ENCODE measurements at places on chromosomes 1 and 21.

- ATAC-seq: no peak
Measured at GRCh38 chr1:228401782-228402640, 4.6 kb downstream of the TRIM11 start.

- ATAC-seq: no peak
Measured at GRCh38 chr1:219220945-219221344, 47.3 kb downstream of the LYPLAL1 start.

GRCh38 chr21:46229133-46229922, 754 bp upstream of the LSS start:
- peak; percentile 51 for ATAC-seq

DNA sequence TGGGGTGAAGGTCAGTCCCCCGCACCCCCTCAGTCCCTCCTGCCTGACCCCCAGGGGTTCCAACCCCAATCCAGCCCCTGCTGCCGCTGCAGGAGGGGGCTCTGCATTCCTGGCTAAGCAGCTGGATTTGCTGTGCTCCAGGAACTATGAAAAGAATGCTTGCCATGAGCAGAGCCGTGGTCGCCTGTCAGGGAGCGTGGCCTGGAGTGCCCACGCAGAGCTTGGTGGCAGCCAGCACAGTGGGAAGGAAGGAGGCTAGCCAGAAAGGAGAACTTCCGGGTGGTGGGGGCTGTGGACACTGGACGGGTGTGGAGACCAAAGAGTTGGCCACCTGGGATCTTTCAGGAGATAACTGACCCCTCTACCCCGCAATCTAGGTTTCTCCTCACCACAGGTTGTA, 5.6 kb downstream of the COL8A2 start:
- no peak for ATAC-seq

GRCh38 chr1:171140956-171141687, 44.0 kb upstream of the FMO2 start:
- ATAC-seq: no peak

GRCh38 chr1:157369808-157370521, 182.3 kb downstream of the FCRL5 start:
- peak; percentile 82 for ATAC-seq

DNA sequence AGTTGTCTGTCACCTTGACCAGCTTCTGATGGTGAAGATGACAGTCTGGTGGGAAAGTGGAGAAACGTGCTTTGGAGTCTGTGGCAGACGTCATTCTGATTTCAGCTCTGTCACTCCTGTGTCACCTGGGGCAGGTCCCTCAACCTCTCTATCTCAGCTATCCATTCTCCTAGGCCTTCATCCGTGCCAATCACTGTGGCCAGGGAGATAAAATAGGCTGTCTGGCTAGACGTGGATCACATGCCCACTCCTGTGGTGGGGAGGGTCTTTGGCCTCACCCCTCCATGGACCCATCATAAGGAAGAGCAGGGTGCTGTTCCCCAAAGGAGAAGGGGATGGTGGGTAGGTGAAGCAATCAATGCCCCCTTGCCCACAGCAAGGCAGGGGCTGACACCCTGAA, 140.3 kb downstream of the ACTL8 start:
- no peak for ATAC-seq

- no peak for ATAC-seq
Measured at GRCh38 chr1:36884801-36885200, 149.5 kb downstream of the GRIK3 start.

- ATAC-seq: no peak
Measured at GRCh38 chr21:34913811-34914210, 135.3 kb downstream of the RUNX1 start.

- peak; percentile 52 for ATAC-seq
Measured at GRCh38 chr1:17683598-17683997, 71.5 kb upstream of the ACTL8 start.

DNA sequence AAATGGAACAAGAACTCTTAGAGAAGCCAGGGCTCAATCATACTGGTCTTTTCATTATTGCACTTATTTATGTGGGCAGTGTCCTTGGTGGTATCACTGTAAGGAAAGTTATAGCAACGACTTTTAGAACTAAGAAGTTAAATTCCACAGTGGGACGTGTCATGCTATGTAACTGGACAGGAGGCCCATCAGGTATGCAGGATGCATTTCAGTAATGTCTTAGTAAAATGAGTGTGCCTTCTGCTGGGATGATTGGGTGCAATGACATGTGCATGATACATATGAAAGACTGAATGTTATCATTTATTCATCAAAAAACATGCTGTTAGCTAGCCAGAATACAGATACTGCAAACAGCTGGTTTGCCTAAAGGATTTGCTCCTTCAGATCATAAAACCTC, 6.9 kb upstream of the ATP1B1 start:
- ATAC-seq: no peak

GRCh38 chr21:44829507-44830092, 11.7 kb upstream of the SUMO3 start:
- no peak for ATAC-seq

GRCh38 chr1:43437031-43437973, 16.4 kb downstream of the HYI start:
- no peak for ATAC-seq

GRCh38 chr21:39181205-39181818, 1.9 kb downstream of the PSMG1 start:
- ATAC-seq: no peak

DNA sequence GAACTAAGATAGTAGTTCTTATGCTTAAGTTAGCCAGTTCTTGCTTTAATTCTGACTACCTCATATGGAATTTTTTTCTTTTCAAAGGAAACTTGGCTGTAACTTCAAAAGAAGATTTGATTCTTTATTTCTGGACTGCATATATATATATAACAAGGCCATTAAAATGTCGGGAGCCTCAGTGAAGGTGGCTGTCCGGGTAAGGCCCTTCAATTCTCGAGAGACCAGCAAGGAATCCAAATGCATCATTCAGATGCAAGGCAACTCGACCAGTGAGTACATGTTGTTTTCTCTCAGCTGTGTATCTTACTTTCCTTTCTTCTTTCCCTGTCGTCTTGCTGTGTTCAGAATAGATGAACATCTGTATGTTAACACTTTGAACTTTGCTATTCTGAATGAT, 21.8 kb downstream of the KIF1B start:
- ATAC-seq: no peak

GRCh38 chr1:146012703-146013558, 8.6 kb downstream of the HJV start:
- peak; percentile 59 for ATAC-seq

DNA sequence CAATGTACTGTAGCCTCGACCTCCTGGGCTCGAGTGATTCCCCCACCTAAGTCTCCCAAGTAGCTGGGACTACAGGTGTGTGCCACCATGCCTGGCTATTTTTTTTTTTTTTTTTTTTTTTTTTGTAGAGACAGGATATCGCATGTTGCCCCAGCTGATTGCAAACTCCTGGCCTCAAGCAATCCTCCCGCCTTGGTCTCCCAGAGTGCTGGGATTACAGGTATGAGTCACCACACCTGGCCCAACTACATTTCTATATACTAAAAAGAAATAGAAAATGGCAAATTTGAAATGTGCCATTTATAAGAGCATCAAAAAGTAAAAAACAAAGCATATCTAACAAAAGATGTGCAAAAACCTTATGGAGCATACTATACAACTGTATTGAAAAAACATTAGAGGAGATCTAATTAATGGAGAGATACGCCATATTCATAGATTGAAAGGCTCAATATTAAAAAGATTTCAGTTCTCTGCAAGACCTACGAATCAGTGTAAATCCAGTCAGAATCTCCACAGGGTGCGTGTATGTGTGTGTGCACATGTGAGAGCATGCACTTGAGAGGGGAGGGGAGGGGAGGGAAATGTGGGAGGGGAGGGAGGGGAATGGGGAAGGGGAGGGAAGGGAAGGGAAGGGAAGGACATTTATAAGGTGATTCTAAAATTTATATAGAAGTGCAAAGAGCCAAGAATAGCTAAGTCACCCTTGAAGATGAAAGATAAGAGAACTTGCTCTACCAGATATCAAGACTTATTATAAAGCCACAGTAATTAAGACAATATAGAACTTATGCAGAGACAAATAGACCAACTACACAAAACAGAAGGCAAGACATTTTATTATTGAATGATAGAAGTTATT, 15.5 kb upstream of the PADI4 start:
- no peak for ATAC-seq

DNA sequence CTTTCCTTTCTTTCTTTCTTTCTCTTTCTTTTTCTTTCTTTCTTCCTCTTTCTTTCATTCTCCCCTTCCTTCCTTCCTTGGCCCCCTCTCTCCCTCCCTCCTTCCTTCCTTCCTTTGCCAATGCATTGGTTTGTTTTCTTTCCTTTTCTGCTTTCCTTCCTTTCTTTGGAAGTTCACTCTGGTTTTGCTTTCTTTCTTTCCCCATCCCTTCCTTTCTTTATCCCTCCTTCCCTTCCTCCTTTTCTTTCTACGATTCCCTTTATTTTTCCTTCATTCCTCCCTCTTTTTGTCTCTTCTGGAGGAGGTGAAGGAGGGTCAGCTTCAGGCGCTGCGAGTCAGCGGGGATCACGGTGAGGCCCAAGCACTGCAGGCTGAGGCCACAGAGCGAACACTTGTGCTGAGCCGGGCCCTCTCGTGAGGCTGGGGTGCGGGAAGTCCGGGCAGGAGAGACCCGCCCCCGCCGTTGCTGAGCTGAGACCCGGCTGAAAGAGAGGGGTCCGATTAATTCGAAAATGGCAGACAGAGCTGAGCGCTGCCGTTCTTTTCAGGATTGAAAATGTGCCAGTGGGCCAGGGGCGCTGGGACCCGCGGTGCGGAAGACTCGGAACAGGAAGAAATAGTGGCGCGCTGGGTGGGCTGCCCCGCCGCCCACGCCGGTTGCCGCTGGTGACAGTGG, 1.5 kb downstream of the SIM2 start:
- no peak for ATAC-seq

DNA sequence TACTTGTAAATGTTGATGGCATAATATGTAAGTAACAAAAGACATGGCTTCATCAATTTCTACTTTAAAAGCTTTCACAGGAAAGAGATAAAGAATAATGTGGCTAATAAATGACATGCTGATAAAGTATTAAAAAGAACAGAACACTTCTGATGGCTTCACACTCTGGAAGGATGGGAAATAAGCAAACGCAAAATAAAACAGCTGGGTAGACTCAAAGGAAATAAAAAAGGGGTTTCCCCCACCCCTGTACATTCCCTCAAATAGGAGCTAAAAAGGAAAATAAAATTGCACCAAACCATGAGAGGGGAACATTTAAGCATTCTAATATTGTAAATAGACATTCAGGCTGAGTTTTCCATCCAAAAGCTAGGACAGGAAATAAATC, 27.0 kb upstream of the DYRK1A start:
- ATAC-seq: no peak

DNA sequence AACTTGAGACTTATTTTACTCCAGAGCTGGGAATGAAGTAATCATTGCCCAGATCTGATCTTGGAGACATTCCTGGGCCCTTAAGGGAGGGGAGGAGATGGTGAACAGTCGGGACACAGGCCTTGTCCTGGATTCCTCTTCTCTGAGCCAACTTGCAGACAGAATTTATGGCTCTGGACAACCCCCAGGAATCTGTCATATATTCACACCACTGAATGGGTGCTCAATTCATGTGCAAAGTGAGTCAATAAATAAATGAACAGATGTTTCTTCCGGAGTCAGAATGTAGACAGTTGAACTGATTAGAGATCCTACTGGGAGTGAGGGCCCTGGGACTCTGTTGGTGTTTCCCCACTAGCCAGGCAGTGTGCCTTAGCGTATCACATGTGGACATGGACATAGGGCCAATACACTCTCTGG, 2.6 kb downstream of the TUFT1 start:
- no peak for ATAC-seq

GRCh38 chr1:230071316-230071715, 4.3 kb downstream of the GALNT2 start:
- ATAC-seq: no peak

- peak; percentile 17 for ATAC-seq
Measured at GRCh38 chr21:35737899-35738346, 322.4 kb downstream of the SETD4 start.

DNA sequence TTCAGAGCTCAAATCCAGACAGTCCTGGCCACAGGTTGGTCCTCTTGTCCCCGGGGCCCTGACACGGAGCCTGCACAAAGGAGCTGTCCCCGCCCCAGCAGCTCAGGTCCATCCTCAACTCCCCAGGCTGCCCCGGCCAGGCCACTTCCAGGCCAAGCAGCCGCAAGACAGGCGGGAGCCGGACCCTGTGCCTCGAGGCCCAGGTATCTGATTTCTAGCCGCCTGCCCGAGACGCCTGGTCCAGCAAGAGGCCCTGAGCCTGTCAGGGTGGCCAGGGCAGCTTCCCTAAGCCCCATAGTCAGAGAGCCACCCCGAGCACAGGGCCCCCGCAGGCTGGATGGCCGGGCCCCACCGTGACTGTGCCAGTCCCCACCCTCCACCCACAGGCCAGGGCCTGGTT, 165.3 kb downstream of the PRDM16 start:
- no peak for ATAC-seq

- no peak for ATAC-seq
Measured at GRCh38 chr1:97340951-97341350, 579.9 kb downstream of the DPYD start.

GRCh38 chr1:230113235-230113592, 46.2 kb downstream of the GALNT2 start:
- no peak for ATAC-seq

DNA sequence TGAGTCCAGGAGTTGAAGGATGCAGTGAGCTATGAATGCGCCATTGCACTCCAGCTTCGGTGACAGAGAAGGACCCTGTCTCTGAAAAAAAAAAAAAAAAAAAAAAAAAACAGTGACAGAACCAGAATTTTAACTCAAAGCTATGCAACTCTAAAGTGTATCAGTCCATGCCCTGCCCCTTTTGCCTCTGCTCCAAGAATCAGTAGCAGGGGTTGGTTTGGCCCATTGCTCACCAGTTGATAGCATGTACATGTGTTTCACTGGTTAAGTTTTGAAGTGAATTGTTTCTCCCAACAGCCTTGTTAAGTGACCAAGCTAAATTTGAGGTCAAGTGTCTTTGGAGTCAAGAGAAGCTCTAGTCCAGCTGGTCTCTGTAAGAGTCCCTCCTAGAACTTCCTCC, 245.9 kb downstream of the PLPP3 start:
- no peak for ATAC-seq

GRCh38 chr1:174134003-174134659, 25.2 kb upstream of the RABGAP1L start:
- ATAC-seq: peak; percentile 45

DNA sequence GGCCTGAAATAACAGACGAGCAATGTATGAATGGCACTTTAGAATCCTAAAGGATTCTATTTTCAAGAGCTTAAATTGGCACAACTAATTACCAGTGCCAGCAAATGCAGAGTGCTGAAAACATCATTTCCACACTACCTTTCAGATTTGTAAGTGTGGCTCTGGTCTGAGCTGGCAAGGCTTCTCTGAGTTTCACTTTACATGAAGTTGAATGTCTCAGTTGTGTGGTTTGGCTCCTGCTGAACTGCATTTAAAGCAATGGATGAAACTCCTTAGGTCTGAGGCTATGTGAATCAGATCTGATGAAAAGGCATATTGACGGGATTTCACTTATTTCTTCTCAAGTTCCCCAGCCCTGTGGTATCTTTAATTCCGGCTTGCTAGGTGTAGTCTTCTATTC, 114.8 kb upstream of the PTGFR start:
- ATAC-seq: no peak

GRCh38 chr1:72557446-72558049, 275.2 kb upstream of the NEGR1 start:
- ATAC-seq: no peak

- ATAC-seq: no peak
Measured at GRCh38 chr1:59045636-59046035, 251.3 kb upstream of the FGGY start.

GRCh38 chr1:155272466-155273342, 600 bp downstream of the CLK2 start:
- peak; percentile 9 for ATAC-seq

GRCh38 chr1:117003223-117003875, 1.8 kb downstream of the CD101 start:
- ATAC-seq: no peak
